WTC11 (cell line): ENCODE measurements at places on chromosomes 4 and X.
A peak's percentile ranks its signal among the peaks of the same experiment; 100 is the strongest.

DNA sequence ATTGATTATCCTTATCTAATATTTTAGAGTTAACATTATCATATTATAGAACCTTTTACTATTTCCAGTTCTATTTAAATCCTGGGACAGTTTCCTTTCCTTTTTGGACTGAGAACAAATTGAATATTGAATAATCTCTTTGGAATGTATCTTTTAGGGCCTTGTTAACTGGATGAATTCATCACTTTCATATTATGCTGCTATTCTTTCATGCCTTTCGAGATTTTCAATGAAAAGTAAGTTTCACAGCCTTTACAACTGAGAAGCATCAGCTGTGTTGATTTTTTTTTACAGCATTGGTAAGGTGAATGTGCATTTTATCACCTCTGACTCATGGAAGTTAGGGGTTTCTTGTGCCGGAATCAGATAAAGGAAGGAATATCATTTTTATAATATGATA is 39.6 kb downstream of the PDLIM5 start:
- DNase-seq, result no peak

- no peak for DNase-seq
Observed at GRCh38 chr4:87035881-87036509, 101.2 kb downstream of the AFF1 start.

- no peak for DNase-seq
Observed at GRCh38 chr4:99356992-99357391, 4.4 kb upstream of the ADH1C start.

GRCh38 chrX:129818123-129818522 is 25.6 kb downstream of the ZDHHC9 start:
- DNase-seq, result no peak

DNA sequence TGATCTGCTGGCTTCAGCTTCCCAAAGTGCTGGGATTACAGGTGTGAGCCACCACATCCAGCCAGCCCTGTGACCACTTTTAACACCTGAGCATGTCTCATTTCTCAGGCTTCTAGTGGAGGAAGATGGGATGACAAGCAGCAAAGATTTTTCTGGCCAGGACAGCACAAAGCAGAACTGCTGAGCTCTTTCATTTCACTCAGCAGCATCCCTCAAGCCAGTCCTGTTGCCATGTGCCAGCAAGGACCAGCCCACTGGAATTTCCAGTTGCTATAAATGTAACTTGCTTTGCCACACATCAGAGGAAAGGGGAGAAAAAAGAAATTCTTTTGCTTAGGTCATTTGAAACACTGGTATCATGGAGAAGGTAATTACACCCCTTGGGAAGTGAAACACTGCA is 75.9 kb downstream of the SLC9A7 start:
- peak; percentile 9 for DNase-seq

GRCh38 chr4:53119680-53120079 is 246.2 kb downstream of the SCFD2 start:
- peak; percentile 33 for DNase-seq

DNA sequence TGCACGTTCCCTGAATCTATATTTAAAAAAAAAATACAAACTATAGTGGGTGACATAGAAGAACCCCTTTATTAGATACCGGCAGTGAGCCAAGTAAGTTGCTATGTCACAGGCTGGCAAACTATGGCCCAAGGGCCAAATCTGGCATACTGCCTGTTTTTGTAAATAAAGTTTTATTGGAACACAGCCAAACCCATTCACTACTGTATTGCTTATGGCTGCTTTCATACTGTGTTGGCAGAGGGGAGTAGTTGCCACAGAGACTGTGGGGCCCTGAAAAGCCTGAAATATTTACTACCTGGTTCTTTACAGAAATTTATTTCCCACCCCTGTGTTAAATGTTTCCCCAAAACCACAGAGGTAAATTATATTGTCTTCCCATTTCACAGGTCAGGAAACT is 71.2 kb upstream of the EGFL6 start:
- DNase-seq, result no peak

- no peak for DNase-seq
Observed at GRCh38 chrX:4572691-4573090, 859.2 kb upstream of the PRKX start.

DNA sequence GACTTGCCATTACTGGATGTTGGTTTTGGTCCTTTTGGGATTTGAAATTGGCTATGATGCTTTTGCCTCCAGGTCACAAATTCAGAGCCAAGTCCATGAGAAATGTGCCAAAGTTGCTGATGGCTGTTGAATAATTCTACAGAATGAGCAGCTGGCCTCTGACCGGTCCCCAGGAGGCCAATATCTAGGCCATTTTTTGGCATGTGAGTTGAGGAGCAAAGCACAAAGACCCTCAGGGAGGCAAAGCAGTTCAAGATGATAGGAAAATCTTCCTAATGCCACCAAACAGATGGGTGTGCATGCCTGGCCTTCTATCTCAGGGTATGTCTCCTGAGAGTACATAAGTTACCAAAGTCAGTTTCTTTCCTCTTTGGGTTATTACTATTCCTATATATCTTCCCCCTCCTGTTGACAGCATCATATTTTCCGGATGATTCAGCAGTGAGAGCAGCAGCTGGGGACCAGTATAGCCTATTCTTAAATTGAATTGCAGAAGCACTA is 44.4 kb downstream of the SEL1L3 start:
- DNase-seq, result no peak

GRCh38 chr4:173013232-173013930 is 155.2 kb upstream of the GALNT7 start:
- DNase-seq, result peak; percentile 66

DNA sequence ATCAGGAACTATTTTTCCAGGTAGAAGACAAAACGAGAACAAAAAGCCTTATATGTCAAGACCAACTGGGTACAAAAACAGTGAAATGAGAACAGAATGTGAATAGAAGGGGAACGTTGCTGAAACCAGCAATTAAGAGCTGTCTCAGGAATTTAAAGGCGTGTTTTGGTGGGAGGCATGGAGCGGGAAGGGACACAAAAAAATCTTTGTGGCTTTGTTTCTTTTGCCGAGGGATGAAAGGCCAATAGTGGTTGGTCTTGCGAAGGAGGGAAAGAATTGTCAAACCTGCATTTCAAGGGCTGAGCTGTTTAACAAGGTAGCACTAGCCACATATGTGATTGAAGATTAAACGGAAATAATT is 103.8 kb downstream of the USP46 start:
- DNase-seq, result no peak

GRCh38 chr4:182385897-182386296 is 142.7 kb downstream of the TENM3 start:
- no peak for DNase-seq

DNA sequence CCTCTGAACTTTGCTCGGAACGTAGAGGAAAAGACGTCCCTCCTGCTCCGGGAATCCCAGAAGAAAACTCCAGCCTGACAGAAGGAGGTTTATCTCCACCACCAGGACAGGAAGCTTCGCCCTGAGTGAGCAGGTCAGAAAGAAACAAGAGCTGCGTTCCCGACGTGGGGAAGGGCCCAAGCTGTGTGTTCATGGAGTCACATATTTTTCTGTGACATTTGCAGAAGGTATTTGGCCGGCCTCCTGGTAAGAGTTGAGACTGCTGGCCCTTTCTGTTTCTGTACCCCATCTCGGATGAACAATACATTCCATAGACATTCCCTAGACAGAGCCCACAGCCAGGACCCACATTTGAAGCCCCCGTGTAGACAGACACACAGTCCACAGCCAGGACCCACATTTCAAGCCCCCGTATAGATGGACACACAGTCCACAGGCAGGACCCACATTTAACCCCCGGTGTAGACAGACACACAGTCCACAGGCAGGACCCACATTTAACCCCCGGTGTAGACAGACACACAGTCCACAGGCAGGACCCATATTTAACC is 230.8 kb downstream of the SHOX start:
- no peak for DNase-seq

DNA sequence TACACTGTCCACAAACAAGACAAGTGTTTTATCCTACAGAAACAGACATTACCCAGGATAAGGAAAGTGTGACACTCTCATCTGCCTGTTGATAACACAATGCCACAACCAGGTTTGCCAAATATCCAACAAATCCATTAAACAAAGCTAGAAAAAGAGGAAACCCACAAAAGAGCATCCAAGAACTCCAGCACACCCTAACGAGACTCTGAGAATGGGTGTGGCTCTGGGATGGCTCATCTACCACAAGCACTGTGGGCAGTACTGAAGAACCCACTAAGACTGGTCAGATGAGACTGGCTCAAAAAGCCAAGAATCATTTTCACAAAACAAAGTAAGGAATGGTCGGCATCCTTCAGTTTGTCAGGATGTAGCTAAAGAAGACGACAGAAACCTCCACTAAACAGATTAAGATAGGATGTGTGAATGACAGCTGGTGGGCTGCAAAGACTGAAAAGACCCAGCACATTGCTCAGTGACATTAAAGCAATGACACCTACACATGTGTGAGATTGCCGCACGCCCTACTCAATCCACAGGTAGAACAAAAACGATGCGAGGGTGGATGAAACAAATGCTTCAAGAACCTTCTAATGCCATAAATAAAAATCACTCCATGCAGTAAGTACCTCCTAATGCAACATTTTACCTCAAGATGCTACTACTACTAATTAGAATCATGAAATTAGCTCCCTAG is 14.7 kb downstream of the ATP8A1 start:
- no peak for DNase-seq

DNA sequence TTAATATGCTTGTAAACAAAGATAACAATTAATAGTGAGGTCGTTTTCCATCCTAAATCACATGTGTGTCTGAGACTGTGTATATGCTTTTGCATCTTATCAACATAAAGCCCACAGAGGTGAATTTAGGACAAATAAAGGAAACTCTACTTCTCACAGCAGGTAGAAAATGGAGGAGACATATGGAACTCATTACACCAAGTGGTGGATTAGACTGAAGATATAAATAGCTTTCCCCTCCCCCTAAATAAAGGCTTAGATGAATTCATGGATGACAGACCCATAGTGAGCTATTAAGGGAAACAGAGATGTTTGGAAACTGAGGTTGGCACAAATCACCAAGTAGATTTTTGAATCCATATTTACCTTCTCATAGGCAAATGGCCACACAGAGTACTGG is 79.7 kb downstream of the GRIA3 start:
- no peak for DNase-seq

DNA sequence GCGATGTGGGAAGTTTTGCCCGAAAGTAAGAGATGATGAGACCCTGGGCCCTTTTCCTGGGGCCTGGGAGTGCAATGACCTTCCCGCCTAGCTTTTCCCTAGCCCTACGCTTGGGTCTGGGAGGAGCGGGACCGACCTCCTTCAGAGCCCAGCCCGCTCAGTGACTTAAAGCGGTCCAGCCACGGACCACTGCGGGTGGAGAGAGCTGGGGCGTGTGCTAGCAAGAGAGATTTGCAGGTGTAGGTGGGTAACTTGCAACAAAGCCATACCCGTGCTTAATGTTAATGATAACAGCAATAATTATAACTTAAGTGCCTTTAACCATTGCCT is 503 bp upstream of the PDE5A start:
- no peak for DNase-seq

DNA sequence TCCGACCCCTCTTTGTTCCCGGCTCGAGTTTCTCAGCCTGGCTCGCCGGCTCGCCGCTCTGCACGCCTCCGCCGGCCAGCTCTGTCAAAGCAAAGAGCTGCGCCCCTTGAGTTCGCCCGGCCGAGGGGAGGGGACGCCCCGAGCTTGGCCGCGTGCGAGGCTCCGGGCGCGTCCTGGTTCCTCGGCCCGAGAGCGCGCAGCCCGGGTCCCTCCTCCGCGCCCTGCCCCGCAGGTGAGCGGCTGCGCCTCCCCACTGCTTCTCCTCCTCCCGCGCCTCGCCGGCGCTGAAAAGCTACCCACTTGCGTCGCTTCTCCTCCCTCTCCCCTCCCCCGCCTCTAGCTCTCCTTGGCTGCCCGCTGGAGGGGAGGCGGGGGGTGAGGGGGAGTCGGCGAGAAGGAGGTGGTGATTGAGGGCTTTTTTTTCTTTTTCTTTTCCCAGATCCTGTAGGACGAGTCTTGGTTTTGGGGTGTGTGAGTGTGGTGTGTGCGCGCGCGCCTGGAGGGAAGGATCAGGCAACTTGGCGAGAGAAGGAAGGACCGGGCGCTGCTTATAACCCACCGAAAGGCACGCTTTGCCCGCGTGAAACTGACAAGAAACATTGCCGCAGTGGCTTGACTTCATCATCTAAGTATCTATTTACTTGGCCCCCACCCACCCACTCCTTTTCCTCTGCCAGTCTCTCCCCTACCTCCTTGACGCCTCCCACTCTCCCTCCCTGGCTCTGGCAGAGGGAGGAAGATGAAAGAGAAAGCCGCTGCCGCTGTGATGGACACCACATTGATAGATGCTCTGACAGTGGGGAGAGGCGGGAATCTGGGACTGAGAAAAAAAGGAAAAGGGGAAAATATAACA is at the start of gene LEF1:
Gene LEF1 (minus strand): TSS at position 262 of the 853 bp plus-strand sequence. CDS start 1,165 bp downstream, outside the sequence.
- peak; percentile 76 for DNase-seq

DNA sequence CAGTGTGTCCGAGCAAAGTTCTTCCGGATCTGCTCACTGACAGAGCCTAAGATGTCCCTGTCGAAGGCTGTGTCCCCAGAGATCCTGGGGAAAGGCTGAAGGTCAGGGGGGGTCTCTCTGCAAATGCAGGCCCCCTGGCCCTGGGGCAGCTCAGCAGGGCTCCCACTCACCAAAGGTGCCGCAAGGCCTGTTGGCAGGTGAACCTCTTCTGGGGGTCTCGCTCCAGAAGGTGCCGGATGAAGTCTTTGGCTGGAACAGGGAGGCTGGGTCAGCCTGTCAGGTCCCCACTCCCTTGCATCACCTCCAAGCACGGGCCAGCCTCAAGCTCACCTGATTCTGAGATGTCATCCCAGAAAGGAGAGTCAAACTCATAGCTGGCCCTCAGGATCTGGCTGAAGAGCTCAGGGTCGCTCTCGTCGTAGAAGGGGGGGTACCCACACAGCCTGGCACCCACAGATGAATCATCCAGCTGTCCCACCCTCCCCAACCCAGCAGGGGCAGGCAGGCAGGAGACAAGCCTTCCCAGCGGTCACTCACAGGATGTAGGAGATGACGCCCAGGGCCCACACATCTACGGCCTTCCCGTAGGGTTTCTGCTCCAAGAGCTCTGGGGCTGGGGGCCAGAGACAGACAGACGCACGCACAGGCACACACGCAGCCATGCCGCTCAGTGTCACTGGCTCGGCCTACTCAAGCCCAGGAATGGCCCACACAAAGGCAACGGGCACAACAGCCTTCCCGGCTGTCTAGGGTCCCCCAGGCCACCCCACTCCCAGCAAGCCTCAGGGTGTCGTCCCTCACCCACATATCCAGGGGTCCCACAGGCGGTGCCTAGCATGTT is 2.6 kb downstream of the PNCK start:
- DNase-seq, result no peak

DNA sequence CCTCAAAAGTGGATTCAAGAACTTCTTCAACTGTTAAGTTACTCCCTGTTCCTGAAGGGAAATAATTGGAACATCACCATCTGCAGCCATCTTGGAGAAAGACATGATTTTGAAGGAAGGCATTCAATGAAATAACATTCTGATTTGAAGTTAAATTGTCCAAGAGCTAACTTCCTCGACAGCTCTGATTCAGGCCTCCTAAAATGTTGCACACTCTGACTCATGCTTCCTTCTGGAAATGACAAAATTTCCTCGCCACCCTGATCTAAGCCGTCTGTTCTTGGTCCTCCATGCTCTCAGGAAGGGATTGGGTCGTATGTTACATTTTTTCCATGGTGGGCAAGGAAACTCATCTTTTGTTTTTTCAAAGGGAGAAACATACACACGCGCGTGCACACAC is 496.9 kb upstream of the DIPK2B start:
- DNase-seq, result no peak
